Activated CD4-positive, alpha-beta T cell treated with anti-CD3 and anti-CD28 coated beads for 36 hours (primary cell): ENCODE measurements at places on chromosomes 16 and 17. TPM values are rescaled to one million over a fixed set of nuclear protein-coding genes. Genes with fewer than 3 reads are reported as not detected.

DNA sequence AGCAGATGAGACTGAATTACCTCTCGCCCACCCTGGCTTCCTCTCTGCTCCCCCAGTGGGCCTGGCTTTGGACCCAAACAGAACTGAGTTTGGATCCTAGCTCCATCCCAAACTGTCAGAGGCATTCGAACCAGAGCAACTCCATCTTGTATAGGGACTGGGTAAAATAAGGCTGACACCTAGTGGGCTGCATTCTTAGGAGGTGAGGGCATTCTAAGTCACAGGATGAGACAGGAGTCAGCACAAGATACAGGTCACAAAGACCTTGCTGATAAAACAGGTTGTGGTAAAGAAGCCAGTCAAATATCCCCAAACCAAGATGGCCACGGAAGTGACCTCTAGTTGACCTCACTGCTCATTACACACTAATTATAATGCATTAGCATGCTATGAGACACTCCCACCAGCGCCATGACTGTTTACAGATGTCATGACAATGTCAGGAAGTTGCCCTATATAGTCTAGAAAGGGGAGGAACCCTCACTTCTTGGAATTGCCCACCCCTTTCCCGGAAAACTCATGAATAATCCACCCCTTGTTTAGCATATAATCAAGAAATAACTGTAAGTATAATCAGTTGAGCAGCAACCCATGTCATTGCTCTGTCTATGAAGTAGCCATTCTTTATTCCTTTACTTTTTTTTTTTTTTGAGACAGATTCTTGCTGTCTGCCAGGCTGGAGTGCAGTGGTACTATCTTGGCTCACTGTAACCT, 44.4 kb downstream of the LYRM1 start:
- DNase-seq, result peak; percentile 78

GRCh38 chr17:67183531-67183930, 61.5 kb downstream of the HELZ start:
- no peak for DNase-seq

- no peak for DNase-seq
These were observed 43.8 kb downstream of the SHISA6 start for GRCh38 chr17:11284811-11285210.

- peak; percentile 26 for DNase-seq
These were observed 41.7 kb downstream of the RMI2 start for GRCh38 chr16:11386791-11387546.

GRCh38 chr17:18235743-18236256, 10.4 kb downstream of the LLGL1 start:
- peak; percentile 78 for DNase-seq

DNA sequence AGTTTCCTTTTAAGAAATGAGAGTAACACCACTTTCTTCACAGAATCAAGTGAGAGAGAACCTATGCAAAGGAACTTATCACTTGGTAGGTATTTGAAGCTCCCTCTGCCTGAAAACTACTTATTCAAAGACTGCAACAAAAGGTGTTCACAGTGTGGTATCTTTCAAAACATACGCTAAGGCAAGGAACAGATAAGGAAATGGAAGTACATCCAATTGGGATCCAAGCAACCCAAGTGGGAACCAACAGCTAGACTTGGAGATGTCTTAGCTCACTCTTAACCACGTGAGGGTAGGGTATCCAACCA, 431 bp upstream of the PPM1E start:
- no peak for DNase-seq

DNA sequence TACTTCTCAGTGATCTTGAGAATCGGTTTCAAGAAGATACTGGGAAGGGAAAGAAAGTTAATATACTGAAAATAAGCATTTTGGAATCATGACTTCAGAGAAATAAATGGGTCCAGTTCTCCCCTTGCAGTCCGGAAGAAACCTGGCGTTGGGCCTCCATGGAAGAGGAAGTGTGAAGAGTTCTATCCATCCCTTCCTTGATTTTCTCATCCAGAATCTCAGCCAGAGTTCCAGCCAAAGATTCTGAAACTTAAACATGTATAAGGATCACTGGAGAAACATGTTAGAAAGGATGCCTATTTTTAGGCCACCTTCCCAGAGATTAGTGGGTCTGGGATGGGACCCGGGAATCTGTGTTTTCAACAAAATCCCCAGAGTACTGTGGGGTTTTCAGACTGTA, 8.7 kb upstream of the GAS7 start:
- DNase-seq, result no peak

- DNase-seq, result no peak
These were observed 13.8 kb downstream of the ITGB3 start for GRCh38 chr17:47267354-47267828.

DNA sequence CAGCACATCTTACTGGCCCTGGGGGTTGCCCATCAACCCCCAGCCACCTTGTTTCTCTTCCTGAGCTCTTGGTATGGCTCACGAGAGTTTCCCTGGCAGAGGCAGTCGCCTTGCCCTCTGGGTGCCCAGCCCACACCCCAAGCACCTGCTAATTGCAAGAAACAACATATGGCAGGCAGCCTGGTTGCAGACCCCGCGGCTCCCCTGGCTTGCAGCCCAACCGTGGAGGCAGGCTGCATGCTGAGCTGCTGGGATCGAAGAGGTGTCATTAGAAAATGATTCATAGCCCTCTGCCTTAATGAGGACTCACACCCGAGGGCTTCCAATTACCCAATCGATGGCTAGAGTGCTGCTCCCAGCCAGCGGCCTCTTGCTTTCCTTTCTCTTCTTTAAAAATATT, 115.7 kb downstream of the TMEM114 start:
- DNase-seq, result no peak

DNA sequence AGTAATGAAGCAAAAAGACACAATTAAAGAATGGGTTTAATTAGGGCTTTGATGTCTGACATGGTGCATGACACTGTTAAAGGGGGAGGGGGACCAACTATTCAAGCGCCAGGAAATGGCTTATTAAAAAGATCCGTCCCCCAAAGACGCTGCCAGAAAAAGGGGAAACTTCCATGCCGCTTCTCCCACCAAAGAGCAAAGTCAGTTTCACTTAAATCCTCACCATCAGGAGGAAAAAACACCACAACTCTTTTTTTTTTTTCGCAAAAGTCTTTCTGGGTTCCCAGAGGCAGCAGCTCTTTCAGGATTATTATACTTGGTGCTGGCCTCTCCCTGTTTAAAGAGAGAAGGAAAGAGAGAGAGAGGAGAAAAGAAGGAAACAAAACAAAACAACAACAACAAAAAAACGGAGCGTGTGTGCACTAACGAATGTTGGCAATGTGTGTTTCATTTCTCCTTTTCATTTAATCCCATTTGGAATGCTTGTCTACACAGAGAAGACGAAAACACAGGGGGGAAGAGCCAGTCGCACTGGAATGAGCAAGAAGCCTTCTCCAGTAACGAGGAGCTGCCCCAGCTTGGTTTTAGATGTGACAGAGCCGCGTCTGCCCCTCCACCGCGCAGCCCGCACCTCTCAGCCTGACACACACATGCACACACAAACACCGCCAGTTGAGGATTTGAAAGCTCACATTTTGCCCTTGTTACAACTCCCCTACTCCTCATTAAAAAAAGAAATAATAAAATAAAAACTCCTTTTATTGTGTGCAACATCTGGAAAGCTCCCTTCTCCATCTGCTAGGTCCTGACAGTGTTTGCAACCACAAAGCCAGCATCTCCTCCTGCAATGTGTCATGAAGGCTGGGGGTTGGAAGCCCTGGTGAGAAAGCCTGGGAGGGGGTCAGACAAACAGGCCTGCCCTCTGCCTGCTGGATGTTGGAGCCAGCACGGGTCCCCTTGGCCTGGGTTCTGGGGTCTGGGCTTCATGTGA, 32.7 kb upstream of the AXIN2 start:
- peak; percentile 52 for DNase-seq

GRCh38 chr17:45584092-45585036, 93.8 kb upstream of the PLEKHM1 start:
- DNase-seq, result peak; percentile 78

DNA sequence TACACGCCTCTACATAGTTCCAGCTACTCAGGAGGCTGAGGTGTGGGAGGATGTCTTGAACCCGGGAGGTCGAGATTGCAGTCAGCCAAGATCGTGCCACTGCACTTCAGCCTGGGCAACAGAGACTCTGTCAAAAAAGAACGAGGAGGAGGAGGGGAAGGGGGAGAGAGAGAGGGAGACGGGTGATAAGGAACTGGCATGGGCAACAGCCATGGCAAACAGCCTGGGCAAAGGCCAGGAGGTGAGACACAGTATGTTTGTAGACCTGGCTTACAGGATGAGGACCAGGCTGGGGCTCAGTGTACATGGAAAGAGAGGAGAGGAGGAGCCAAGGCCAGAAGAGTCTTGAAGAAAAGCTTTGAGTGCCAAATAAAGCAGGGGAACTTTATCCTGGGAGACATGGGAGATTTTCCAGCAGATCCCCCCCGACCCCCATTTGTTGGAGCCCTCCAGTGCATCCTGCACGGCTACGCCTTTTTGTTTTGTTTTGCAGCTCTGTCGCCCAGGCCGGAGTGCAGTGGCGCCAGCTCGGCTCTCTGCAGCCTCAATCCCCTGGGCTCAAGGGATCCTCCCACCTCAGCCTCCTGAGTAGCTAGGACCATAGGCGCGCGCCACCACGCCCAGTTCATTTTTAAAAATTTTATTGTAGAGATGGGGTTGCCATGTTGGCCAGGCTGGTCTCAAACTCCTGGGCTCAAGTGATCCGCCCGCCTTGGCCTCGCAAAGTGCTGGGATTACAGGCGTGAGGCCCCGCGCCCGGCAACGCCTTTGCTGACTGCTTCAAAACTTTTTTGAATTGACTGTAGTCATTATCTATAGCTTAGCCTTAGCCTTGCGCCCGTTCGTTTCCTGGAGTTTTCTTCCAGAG, 1.3 kb upstream of the ALKBH5 start:
- DNase-seq, result peak; percentile 34

GRCh38 chr16:25013751-25014499, 1.2 kb downstream of the ARHGAP17 start:
- DNase-seq, result no peak

DNA sequence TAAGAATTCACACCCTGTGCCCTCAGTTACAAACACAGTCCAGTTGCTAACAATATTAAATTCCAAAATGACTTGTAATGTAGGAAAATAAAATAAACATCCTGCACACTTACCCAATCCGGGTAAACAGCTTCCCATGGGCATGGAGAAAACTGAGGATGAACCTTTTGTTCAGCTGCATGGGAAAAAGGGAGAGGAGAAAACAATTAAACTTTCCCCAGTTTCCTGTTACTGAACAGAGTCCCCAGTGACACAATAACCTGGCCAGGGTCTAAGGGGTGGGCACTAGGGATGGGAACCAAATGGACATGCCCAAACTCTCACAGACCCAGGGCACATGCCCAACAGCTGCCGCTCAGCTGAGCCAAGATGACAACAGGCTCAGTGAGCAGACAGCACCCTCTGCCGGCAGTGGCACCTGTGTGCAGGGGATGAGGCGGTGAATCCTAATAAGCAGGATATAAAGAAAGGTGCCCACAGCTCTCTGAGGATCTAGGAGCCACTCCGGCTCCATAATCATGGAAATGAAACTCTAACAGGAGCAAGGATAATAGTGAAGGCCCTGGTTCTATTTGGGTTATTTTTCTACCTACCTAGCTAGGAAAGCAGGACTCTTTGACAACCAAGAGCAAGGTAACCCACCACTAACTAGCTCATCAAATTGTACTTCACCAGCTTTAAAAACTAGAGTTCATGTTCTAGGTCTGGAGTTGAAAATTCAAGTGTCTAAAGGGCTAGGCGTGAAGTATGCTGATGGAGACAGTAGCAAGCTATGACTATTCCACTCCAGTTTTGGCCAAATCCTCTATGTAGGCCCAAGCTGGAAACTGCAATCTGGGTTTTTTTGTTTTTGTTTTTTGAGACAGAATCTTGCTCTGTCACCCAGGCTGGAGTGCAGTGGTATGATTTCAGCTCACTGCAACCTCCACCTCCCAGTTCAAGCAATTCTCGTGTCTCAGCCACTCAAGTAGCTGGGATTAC, 58.8 kb downstream of the SMG6 start:
- DNase-seq, result peak; percentile 92

Gene SEZ6
- not detected for total RNA-seq

Gene HSPB9
- 0.11 TPM for total RNA-seq

Gene BCL6B
- total RNA-seq, result 0.46 TPM

Gene KCNH4
- 0.43 TPM for total RNA-seq

Gene TBC1D26
- total RNA-seq, result 0.30 TPM

Gene RAB26
- total RNA-seq, result 0.21 TPM

Gene PPL
- total RNA-seq, result not detected
